ENCODE measurements at places on chromosomes 12 and 14. TPM values are rescaled to one million over a fixed set of nuclear protein-coding genes. Genes with fewer than 3 reads are reported as not detected.

DNA sequence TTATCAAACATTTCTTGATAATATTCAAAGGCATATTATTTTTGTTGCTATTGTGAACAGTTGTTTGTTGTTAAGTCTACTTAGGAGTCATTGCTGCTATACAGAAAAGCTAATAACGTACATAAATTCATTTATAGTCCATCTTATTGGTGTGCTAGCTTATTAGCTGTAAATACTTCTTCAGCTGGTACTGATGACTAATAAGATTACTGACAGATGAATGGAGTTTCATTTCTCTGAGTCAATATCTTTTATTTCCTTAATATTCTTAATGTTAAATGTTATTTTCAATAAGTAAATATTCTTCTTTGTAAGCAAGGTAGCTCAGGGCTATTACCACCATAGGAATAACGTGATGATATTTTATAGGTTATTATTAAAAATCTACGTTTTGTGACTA, 139.4 kb upstream of the SLCO1C1 start:
- DNase-seq = no peak

AKAP6 gene
- 0.21 TPM for total RNA-seq

GPR132 gene
- total RNA-seq = 26.7 TPM

ANKRD33 gene
- total RNA-seq = not detected

DNA sequence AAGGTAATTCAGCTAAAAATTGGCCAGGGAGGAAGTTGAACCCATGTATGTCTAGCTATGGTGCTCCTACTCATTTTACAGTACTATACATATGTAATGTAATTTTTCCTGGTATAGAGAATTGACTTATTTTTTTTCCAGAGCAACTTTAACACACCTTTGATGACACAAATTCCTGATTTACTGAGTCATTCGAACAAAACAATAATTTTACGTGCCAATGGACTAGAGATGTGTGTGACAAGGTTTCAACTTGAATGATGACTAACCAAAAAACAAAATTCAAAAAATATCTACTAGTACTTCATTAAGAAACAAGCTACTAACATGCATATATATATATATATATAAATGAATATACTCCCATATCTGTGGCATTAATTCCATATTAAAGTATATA, 180.5 kb downstream of the KITLG start:
- DNase-seq = no peak

- peak; percentile 37 for DNase-seq
Observed at GRCh38 chr12:45878630-45879255, 111.6 kb downstream of the SCAF11 start.

VPS37B gene
- 142 TPM for total RNA-seq

DNA sequence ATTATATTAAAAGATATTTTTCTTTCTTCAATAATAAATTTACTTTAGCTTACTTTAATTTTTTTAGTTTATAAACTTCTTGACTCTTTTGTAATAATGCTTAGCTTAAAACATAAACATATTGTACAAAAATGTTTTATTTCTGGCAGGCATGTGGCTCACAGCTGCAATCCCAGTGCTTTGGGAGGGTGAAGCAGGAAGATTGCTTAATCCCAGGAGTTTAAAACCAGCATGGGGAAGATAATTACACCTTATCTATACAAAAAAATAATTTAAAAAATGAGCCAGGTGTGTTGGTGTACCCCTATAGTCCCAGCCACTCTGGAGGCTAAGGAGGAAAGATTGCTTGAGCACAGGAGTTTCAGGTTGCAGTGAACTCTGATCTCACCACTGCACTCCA, 120.7 kb downstream of the GPHN start:
- DNase-seq = no peak

SLC16A7 gene
- 43.2 TPM for total RNA-seq

TMTC3 gene
- 6.2 TPM for total RNA-seq

DNA sequence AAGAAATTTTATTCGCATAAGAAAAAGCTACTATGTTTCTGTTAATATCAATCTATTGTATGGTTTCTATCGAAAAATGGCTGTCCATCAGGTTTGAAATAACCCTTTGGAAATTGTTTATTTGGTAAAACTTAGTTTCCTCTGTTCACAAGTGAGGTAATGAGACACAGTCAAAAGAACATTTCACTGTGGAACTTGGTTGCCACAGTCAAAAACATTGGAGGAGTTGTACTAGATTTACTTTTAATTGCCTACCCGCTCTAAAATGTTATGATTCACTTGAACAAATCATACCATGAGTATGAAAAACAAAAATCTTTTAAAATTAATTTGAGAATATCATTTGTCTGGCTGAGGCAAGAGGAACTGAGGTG, 46.5 kb downstream of the ITPR2 start:
- DNase-seq = no peak

DNA sequence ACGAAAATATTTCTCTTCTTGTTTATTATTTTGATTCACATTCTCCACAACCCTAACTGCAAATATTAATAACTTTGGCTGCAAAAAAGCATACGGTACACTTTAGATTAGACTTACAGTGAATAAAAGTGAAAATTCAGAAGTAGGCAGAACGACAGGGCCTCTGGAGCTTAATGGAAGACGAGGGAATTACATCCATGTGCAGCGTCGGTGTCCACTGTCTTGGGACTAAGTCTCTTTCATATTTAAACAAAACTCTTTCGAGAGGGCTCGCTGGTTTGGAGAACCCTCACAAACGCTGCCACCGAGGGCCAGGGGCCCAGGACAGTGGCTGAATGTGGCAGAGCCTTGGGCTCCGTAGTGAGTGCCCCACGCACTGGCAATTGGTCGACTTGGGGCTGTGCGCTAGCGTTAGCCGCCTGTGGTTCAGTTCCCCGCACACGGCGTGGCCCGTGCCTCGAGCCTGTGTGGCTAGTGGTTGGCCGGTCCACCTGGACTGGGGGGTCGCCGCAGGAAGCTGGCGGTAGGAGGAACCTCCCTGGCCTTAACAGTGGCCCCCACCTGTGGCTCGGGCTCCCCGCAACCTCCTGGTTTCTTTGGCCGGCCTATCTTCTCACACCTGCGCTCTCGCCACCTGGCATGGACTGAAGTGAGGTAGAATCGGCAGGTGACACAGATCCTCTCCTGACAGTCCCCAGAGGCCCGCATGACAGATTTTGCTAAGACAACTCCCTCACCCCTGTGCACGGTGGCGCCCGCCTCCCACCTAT, 739 bp upstream of the PAX9 start:
- no peak for DNase-seq

DNA sequence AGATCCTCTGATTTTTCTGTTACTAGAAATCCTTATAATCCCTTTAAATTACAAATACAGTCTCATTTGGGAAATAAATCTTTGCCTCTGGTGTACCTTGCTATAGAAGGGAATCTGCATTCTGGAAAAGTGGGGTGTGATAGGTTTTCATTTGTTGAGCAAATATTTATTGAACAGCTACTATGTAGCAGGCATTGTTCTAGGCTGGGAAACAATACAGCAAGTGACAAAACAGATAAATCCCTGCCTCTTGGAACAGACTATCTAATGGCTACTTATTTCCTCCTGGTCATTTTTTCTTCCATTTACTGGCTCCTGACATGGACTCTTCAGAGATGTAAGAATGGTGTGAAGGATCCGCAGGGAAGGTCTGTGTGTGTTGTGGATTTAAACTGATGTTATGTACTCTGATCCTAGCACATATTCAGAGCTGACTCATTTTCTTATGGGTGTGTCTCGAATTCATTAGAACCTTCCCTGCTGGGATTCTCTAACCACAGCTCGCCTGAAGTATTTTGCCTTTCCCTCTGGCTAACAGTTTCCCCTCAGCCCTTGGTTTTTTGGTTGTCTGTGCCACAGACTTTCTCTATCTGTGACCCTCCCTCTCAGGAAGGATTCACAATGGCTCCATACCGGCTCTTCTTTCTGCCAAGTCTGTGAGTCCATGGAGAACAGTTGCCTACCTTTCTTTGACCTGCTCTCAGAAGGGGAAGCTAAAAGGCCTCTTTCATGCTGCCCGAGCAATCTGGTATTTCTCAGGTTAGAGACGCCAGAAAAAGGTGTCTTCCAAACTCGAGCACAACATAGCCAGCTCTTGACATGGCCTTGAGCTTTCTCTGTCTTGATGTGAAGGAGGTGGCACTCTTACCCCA, 53.7 kb downstream of the TMTC2 start:
- DNase-seq = no peak

- DNase-seq = no peak
Observed at GRCh38 chr12:179131-179884, 34.6 kb downstream of the SLC6A12 start.

PRORP gene
- 35.8 TPM for total RNA-seq

- no peak for DNase-seq
Observed at GRCh38 chr12:1916371-1917171, 1.9 kb downstream of the CACNA2D4 start.

DNA sequence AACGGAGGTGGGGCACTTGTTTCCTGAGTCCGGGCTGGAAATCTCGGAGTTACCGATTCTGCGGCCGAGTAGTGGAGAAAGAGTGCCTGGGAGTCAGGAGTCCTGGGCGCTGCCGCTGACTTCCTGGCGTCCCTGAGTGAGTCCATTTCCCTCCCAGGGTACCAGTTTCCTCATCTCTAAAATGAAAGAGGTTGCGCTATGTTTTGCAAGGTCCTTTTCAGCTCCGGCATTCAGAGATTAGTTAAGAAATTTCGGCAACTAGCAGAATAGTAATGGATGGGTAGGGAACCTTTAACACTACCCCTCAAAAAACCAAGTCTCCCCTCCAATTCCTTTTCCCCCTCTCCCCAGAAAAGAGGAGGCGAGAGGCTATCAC, 724 bp downstream of the BLOC1S1 start:
- DNase-seq = no peak

KERA gene
- not detected for total RNA-seq

GALNT16 gene
- total RNA-seq = not detected

KRT85 gene
- total RNA-seq = not detected

GRCh38 chr12:104702565-104703139, 245.9 kb downstream of the CHST11 start:
- no peak for DNase-seq

GRCh38 chr12:82008251-82008650, 249.1 kb upstream of the PPFIA2 start:
- no peak for DNase-seq

Measured in natural killer cell (primary cell).